ENCODE measurements at places on chromosomes 4 and X.

GRCh38 chrX:155031657-155032056 lies 5.0 kb downstream of the FUNDC2 start:
- peak; percentile 67 for DNase-seq

DNA sequence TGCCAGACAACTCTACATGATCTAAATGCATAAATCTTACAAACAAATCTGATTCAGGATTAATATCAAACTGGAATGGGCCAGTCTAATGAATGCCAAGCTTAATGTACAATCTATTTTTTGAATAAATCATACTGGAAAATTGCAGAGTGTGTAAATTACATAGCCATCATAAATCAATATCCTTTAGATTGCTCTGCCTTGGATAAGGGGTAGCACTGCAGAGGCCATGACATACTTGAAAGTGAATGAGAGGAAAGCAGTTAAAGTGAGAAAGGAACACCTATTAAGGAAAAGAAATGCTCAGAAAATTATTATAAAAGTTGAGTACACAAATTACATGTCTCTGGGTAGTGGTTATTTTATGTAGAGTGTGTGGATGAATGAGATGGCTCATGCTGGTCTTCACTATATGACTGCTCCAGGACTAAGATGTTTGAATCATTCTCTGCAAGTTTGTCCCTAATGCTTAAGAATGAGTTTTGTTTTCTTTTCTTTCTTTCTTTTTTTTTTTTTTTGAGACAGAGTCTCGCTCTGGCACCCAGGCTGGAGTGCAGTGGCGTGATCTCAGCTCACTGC lies 100.2 kb downstream of the ADGRL3 start:
- DNase-seq, result no peak

DNA sequence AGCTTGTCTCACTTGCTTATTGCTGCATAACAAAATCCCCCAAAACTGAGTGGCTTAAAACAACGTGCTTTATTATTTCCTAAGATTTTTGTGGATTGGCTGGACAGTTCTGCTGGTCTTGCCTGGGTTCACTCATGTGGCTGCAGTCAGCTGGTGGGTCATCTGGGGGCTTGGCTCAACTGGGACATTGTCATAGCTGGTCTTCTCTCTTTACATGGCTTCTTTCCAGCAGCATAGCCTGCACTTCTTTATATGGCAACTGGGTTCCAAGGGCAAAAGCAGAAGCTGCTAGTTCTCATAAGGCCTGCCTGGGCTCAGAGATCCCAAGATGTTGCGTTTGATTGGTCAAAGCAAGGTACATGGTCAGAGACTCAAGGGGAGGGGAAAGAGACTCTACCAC lies 33.7 kb upstream of the STAG2 start:
- no peak for DNase-seq

DNA sequence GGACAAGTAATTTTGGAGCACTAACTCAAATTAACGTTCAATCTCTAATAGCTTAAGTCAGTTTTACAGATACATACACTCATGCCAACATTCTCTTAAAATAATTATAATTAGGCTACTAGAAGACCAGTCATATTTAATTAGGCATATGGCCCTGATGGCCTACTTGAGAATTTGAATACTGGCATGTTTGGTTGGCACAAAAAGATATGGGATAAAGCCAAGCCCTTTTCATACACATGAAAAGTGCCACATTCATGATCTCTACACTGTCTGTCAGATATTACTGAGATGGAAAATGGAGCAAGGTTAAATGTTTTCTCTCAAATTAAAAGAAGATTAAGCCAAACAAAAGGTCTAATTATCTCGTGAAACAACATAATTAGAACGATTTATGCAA lies 1091.0 kb downstream of the C4orf33 start:
- DNase-seq, result no peak

GRCh38 chrX:134603806-134604700 lies 54.2 kb downstream of the PLAC1 start:
- peak; percentile 74 for DNase-seq
